ENCODE measurements at places on chromosomes 12 and 14.

- DNase-seq, result peak; percentile 41
Measured at GRCh38 chr14:103606963-103607668, 21.9 kb upstream of the KLC1 start.

- DNase-seq, result no peak
Measured at GRCh38 chr12:65960820-65961189, 136.5 kb downstream of the HMGA2 start.

DNA sequence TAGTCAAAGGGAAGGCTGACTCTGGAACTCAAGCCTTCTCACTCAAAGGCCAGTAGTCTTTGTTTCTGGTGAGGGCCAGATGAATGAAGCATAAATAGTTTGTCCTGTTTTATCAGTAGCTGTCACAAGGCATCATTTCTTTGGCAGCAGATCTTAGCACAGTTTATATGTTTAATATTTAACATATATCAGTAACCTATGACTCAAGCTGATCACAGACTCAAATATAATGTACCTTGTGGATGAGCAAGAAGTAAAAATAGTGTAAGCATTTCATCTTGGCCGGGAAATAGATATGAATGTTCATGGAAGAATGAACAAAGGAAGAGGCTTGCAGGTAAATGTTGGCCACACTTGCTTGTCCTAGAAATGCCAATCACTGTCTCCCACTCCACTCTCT, 158.3 kb upstream of the BMP4 start:
- no peak for DNase-seq

DNA sequence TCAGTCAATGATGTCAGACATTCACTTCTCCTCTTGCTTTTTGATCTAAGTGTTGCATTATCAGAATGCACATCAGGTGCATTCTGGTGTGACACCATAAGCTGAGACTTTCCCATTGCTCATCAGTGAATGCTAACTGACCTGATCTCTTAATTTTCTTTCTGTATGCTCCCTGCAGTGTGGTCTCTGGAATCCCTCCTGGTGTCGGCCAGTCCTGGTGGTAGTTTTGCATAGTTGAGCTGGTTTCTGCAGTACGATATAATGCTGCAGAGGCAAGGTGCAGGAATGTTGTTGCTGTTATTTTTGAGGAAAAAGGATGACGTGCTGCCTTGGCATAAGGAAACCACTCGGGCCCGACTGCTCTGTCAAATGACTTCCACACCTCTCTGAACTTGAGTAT, 11.0 kb upstream of the SRP54 start:
- DNase-seq, result no peak

DNA sequence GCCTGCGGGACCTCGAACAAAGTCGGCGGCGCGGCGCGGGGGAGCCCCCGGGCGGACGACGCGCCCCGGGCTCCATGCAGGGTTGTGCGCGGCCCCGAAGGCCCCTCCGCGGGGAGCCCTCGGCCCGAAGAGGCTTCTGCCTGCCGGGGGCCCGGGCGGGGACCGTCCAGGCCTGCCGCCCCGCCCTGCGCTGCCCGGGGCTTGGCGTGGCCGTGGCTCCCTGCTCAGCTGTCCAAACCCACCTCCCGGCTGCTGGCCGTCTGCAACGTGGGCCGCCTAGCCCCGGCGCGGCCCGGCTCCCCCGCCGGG, 670 bp downstream of the DYRK2 start:
- DNase-seq, result no peak

DNA sequence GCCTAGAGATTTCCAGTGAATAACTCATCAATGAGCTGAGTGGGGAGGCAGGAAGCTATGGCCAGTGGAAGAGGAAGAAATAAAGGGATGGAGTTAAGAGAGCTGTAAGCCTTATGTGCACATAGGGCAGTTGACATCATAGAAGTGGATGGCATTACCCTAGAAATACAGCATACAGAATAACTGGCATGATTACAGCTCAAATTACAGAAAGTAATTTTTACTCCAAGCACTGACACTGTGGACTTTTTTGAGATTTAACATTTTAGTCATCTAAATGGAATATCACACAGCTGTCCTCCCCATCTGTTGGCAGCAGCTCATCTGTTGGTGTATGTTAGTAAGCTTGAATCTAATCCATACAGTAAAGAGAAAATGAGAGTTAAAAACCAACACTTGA, 5.4 kb upstream of the IPO8 start:
- no peak for DNase-seq

GRCh38 chr12:82866227-82866775, 179.6 kb downstream of the TMTC2 start:
- DNase-seq, result no peak

- peak; percentile 29 for DNase-seq
Measured at GRCh38 chr14:99287269-99287942, 15.4 kb upstream of the BCL11B start.

- no peak for DNase-seq
Measured at GRCh38 chr12:60100160-60100559, 504.3 kb downstream of the SLC16A7 start.

DNA sequence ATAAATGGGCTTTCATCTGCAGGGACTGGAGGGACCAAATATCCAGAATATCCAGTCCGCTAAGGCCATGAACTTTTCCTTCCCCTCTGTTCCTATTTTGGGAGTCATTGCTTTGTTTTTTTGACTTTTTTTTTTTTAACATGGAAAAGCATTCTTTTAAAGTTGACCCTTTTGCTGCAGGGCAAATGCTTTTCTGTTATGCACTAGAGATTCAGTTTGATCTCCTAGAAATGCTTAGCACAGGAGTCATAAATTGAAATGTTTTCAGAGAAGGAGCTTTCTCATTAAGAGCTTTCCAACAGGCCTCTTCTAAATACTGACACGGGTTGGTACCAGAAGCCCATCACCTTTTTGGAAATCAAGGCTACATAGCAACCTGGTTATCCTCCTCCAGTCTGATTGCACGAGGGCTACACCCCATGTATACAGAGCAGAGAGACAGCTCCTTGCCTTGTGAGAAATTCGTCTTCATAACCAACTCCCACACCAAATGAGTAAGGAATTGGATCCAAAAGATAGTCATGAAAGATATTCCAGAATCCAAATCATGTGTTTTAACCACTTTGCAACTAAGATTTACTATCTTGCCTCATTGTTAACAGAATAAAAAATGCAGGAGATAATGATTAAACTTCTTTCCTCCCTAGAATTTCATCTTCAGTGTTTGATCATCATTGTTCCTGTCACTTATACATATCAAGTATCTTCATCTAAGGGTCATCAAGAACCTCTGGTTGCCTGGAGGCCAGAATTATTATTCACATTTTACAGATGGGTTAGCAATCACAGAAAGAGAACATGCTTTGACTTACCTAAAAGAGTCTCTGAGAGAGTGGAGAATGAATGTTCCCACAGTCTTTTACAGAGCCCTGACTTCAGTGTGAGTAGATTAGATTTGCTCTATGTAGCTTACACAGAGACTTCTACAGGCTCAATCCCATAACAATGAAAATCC, 389.4 kb downstream of the ZFP36L1 start:
- no peak for DNase-seq

- peak; percentile 46 for DNase-seq
Measured at GRCh38 chr14:68285421-68286179, 466.0 kb downstream of the RAD51B start.

DNA sequence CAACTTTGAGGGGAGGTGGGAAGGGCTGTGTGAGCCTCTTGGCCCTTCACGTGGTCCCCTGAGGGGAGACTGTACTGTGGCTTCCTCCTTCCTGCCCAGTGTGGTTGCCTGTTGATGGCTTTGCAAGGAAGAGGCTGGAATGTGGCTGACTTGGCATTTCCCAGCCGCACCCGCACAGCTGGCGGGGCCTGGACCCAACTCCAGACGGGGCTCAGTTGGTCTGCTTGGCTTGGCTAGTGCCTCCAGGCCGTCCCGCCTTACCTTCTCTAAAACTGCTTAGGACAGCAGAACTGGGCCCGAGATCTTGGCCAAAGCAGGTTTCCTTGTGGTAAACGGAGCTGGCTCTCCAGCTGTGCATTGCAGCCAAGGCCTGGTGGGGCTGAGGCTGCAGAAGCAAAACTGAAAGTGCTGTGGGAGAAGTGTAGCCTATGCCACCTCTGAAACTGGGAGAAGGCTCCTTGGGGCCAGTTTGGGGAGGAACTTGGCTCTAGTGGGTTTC, 139.5 kb downstream of the SMOC1 start:
- no peak for DNase-seq

DNA sequence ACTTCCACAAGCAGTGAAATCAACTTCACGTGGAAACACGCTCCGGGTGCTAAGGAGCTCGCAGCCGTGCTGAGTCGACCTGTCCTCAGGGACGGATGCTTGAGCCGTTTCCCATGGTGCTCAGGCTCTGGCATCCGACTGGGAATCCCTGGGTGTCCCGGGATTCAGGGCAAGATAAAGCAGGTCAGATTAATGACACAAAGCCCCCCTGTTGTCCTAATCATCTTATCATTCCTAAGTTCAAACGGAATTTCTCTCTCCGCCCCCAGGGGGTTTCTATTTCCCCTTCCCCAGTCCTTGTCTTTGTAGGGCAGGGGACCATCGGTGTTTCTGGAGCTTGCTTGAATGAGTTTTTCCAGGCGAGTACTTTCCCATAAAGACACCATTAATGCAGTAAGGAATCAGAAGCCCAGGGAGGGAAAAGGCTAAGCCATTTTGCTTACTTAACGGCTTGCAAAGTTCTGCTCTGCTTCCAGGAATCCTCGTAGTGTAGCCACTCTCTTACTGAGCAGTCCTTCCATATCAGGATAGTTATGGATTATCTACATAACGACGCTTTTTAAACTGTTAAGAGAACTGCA, 116.5 kb downstream of the TMEM132C start:
- DNase-seq, result no peak

DNA sequence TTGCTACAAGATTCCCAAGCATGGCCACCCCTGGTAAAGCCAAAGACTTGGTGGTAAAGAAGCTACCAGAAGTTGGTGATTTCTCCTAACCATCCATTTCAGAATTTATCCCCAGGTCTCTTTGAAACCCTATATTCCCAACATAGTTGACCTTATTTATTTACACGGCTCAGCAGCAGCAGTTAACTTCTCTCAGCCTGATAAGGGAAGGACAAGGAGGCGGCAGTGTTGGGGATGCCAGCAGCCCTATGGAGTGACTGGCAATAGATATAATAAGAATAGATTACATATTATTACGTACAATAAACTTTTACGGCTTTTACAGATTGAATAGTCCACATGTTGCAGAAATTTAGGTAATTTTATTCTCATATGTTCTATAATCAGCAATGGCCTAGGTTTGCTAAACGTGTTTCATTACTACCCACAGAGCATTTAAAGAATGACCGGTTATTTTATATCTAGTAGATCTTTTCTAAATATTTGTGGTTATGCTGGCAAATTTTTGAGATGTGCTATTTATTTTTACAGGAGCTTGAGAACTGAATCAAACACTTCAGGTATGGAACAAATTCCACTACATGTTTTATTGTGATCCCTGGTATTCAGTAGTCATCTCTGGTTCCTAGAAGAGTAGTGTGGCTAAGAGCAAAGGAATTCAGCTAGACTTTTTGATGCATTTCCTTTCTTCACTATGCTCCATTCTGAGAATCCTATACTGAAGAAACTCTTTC, 19.8 kb upstream of the PALS1 start:
- no peak for DNase-seq

- no peak for DNase-seq
Measured at GRCh38 chr12:44015333-44015941, 179.6 kb downstream of the TMEM117 start.

- no peak for DNase-seq
Measured at GRCh38 chr12:95316798-95317197, 99.2 kb downstream of the VEZT start.

GRCh38 chr12:56529656-56530055, 8.0 kb downstream of the RBMS2 start:
- no peak for DNase-seq

GRCh38 chr12:131089531-131090273, 136.0 kb downstream of the ADGRD1 start:
- DNase-seq, result no peak

- no peak for DNase-seq
Measured at GRCh38 chr14:100692256-100692655, 34.4 kb upstream of the DLK1 start.

GRCh38 chr14:85336817-85337216, 193.1 kb upstream of the FLRT2 start:
- DNase-seq, result no peak

- peak; percentile 28 for DNase-seq
Measured at GRCh38 chr14:98173305-98173704, 1098.7 kb downstream of the BCL11B start.

DNA sequence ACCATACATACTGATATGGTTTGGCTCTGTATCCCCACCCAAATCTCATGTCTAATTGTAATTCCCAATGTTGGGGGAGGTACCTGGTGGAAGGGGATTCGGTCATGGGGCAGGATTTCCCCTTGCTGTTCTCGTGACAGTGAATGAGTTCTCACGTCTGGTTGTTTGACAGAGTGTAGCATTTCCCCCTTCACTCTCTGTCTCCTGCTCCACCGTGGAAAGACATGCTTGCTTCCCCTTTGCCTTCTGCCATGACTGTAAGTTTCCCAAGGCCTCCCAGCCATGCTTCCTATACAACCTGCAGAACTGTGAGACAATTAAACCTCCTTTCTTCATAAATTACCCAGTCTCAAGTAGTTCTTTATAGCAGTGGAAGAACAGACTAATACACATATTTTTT, 28.8 kb upstream of the DTX1 start:
- no peak for DNase-seq

GRCh38 chr14:77305696-77306095, 15.0 kb downstream of the POMT2 start:
- DNase-seq, result no peak

GRCh38 chr12:105993766-105994555, 144.8 kb downstream of the NUAK1 start:
- DNase-seq, result no peak

DNA sequence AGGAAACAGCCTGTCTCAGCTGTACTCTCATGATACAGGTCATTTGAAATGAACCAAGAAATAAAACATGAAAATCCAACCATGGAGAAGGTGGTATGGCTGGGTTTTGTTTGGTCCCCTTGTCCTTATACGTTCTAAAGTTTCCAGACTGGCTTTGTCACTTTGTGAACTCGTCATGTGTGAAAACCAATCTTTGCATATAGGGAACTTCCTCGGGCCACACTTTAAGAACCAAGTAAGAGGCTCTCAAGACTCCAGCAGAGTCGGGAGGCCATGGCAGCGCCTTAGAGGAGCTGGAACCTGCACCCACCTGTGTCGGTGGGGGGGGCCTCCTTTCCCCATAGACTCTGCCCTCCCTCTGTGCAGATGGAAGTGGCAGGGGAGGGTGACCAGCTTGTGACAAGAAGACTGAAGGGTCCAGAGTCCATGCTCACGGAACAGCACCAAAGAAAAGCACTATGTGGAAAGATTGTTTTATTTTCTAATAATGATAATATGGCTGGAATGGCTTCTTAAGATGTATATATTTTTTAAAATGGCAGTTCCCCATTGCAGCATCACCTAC, 125.3 kb downstream of the ESRRB start:
- no peak for DNase-seq

- DNase-seq, result no peak
Measured at GRCh38 chr12:12133259-12133658, 62.5 kb downstream of the BCL2L14 start.

DNA sequence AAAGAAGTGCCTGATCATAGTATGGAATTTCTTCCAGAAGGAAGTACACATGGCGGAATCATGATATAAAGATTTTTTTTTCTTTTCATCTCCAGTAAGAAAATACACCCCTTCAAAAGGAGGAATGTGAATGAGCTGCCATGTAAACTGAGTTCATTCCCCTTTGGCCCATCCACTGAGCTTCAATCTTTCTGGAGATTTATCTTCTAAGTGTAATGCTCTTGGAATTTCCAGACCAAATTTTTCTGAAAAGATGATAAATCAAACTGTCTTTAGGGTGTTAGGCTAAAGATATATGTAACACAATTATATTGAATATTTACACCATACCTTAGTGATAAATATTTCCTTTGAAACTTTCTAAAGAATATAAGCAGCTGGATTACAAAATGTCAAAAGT, 5.2 kb downstream of the DCN start:
- DNase-seq, result no peak

- no peak for DNase-seq
Measured at GRCh38 chr14:66701813-66702212, 193.9 kb downstream of the GPHN start.
